H54 (cell line): ENCODE measurements at places on chromosomes 11 and 22.
A peak's percentile ranks its signal among the peaks of the same experiment; 100 is the strongest.

DNA sequence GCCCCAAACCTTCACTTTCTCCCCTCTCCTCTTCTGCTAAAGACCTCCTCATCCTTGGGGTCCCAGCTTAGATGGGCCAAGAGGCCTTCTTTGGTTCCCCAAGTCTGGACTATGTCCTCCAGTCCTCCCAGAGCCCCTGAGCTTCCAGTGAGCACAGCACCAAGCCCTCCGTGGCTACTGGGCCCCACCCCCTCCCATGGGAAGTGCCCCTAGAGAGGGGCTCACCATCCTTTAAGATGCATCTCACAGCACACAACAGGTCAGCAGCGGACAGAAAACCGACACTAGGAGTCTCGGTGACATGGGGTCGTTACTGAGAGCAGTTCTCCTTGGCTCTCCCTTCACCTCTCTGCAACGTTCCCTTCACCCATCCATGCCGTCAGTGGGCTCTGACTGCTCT, 2.7 kb downstream of the LRRC32 start:
- no peak for DNase-seq

GRCh38 chr22:18091916-18092526, 14.2 kb downstream of the PEX26 start:
- peak; percentile 49 for DNase-seq

DNA sequence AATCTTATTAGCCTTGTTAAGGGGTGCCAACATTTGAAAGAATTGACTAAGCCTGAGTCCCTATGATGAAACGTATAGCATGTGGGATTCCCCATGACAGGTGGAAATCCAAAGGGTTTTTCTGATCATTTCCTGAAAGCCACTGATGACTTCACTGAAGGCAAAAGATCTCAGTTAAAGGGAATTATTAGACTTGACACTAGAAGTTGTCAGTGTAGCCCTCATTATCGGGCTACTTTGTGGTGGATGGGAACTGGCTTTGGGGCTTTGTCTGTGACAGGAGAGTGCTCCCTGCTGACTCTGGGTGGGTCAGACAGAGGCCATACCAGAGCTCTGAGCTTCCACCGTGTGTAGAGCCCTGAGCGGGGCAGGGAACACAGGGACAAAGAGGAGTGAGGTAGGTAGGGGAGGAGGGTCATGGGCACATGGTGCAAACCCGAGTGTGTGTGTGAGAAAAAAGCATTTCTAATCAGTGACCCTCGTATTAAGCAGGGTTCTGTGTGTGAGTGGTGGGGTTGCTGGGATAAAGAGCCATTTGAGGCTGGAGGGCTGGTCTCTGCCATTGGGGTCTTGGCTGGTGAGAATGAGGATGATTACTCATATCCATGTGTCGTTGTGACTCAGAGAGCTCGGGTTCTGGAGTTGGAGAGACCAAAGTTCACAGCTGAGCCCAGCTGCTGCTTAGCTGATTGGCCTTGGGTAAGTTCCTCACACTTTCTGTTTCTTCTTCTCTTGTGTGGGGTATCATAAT, 101.1 kb downstream of the GRIK4 start:
- no peak for DNase-seq

- no peak for DNase-seq
Observed at GRCh38 chr11:9838961-9839360, 175.1 kb downstream of the SWAP70 start.

DNA sequence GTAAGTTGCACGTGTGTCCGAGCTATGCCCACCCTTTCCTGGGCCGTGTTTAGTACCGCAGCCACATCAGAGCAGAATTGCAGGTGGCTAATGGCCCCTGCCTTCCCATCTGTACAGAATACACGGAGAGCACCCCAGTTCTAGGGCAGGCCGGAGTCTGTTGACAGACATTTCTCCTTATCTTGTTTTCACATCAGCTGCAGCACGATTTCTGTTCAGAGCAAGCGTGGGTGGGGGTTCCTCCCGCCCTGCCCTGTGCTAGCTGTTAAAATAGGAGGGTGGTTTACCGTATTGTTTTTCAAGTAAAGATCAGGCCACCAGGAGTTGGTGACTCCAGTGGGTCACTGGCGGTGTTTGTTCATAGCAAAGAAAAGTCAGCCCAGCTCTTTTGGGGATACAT, 41.1 kb downstream of the UBASH3B start:
- DNase-seq: no peak

DNA sequence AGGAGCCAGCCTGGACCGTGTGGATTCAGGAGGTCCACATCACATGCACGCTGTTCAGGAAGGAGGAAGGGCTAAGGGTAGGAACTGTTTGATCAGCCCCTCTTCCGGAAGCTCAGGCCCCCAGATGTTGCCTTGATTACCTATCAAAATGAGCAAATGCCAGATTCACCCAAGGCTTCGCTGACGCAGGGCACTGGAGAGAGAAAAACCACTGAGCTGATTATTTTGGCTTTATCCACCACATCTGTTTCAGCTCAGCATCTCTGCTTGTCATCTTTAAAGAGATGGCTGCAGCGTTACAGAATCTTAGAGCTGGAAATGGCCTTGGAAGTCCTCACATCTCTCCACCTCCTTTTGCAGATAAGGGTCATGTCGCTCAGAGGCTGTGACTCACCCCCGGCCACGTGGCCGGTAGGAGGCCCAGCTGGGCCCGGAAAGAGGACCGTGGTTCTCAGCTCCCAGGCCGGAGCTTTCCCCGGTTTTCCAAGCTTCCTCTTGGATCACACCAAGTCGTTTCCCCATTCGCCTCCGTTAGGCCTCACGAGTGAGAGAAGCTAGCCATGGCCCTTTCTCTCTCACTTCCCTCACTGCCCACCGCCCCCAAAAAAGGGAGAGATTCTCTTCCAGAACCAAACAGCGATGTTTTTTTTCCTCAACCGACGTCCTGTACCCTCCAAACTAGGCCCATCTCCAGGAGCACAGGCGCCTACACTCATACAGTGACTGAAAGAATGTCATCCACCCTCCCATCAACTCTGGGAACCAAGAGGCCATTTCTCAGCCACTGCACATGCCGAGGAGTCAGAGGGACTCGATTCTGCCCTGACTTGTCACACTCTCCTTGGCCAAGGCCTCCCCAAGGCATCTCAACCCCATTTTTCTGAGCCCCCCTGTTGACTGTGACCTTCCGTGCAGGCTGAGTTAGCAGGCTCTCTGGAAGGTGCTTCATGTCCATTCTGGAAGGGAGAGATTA, 37.6 kb downstream of the LIF start:
- DNase-seq: no peak

GRCh38 chr11:7573558-7574296, 59.9 kb downstream of the PPFIBP2 start:
- no peak for DNase-seq

- no peak for DNase-seq
Observed at GRCh38 chr11:33043221-33043830, 4.0 kb downstream of the TCP11L1 start.

DNA sequence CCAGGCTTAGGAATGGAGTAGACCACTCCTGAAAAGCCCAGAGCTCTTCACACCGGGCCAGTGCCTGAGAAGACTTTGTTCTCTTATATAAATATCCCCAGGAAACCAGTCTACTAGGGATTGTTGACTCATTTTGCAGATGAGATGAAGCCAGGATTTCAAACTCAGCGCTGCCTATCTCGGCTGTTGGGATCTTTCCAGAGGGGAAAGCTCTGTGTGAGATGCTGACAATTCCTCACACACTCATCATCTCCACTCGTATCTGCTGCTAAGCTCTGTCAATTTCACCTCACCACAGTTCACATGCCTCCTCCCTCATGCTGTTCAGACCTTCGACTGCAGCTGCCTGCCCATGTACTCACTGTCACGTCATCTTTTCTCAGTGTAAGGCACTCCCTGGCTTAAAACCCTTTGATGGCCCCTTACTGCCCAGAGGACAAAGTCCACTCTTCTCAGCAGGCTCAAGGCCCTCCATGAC, 12.5 kb downstream of the USH1C start:
- peak; percentile 30 for DNase-seq

- DNase-seq: no peak
Observed at GRCh38 chr11:4697585-4697984, at the start of gene OR51E2. OR51E2 (minus strand) TSS chr11:4697853; CDS start chr11:4682711, 15,142 bp downstream.

- DNase-seq: no peak
Observed at GRCh38 chr11:131297441-131297840, 73.0 kb upstream of the NTM start.

GRCh38 chr11:129375751-129376657, at the start of gene BARX2:
BARX2 (plus strand) TSS chr11:129375848; CDS start chr11:129376036, 188 bp downstream.
- no peak for DNase-seq

DNA sequence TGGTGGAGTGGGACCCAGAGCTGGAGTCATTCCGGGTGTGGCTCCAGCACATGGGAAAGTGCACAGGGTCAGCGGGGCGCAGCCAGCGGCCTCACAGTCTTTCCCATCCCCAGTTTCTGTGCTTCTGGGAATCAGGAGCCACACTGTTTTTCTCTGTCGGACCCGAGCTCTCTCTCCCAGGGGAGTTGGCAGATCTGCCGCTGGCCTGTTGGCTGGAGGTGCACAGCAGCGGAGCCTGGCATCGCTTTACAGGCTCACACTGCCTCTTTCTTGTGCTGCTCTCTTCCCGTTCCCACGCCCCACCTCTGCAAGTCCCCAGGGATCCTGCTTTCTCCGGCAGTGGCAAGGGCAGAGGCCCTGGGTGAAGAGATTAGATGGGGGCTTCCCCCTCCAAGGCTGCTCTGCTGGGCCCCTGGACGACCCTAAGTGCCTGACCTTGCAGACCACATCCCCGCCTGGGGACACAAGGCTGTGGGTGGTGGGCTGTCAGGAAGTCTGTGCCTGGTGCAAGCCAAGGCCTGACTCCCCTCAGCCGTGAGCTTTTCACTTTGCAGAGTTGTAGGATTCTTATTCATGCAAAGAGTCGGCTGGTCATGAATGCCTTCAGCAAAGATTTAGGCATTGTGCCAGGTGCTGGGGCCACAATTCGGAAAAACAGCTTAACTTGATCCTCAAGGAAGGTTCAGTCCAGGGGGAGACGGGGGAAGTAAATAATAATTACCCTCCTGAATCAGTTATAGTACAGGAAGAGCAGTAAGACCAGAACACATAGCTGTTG, 116.3 kb downstream of the TIMP3 start:
- no peak for DNase-seq

GRCh38 chr11:95154514-95154913, 64.9 kb downstream of the ENDOD1 start:
- DNase-seq: no peak

GRCh38 chr11:113408887-113409286, 21.3 kb downstream of the ANKK1 start:
- DNase-seq: no peak

- DNase-seq: no peak
Observed at GRCh38 chr11:106378513-106379179, 301.2 kb downstream of the AASDHPPT start.

DNA sequence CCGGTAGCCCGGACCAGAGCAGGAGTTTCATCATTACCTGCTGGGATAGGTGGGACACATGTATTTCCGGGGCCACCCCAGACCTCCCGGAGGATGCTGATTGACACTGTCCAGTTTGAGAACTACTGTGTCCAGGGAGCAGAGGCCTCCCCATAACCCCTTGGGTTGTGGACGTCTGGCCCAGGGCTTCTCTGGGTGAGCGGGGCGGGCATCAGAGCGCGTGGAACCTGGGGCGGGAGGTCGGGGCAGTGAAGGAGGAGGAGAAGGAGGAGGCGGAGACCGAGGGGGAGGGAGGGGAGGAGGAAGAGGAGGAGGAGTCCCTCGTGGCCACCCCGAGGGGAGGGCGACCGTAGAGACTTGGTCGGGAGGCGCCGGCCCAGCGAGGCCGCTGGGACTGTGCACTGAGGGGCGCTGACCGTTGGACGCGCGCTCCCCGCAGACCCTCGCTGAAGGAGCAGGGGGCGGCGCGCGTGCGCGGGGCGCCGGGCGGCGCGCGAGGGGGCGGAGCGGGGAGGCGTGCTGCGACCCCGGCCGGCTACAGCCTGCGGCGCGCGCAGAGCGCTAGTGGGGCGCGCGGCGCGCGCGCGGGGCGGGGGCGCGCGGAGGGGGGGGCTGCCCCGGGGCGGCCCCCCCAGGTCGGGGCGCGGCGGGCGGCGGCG, at the start of gene GRK3:
GRK3 (plus strand) TSS at position 356 of the 659 bp plus-strand sequence. CDS start 366 bp downstream, outside the sequence.
- peak; percentile 64 for DNase-seq

DNA sequence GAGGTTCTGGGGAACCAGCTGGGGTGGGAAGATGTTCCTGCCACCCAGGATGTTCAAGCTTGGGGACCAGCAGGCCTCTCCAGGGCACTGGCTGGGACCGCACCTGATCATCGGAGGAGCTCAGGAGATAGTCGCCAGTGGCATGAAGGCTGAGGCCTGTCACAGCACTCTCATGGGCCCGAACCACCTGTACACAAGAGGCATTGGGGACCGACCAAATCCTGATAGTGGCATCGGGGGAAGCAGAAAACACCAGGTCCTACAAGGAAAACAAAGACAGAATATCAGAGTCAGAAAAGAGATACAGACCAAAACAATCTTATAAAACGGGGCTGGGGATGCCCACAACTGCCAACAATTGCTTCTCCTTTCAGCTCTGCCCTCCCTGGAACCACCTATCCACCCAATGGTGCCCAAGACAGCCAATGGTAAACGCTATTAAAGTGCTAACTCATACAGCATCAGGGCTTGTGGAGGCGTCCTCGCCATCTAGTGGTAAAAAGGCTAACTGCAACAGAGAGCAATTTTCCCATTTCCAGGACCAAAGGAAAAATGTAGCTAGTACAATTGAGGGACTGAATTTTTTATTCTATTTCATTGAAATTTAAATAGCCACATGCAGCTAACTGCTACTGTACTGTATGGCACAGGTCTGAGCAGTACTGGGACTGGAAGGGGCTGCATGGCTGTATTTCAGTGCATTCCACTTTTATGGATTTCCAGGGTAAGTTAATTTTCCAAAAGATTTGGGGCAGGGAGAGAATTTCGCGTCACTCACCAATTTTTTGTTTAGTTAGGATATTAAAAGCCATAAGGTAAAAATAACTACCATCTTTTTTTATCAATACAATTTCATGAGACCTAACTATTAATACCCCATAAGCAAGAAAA, 7.1 kb downstream of the PRPF19 start:
- no peak for DNase-seq

DNA sequence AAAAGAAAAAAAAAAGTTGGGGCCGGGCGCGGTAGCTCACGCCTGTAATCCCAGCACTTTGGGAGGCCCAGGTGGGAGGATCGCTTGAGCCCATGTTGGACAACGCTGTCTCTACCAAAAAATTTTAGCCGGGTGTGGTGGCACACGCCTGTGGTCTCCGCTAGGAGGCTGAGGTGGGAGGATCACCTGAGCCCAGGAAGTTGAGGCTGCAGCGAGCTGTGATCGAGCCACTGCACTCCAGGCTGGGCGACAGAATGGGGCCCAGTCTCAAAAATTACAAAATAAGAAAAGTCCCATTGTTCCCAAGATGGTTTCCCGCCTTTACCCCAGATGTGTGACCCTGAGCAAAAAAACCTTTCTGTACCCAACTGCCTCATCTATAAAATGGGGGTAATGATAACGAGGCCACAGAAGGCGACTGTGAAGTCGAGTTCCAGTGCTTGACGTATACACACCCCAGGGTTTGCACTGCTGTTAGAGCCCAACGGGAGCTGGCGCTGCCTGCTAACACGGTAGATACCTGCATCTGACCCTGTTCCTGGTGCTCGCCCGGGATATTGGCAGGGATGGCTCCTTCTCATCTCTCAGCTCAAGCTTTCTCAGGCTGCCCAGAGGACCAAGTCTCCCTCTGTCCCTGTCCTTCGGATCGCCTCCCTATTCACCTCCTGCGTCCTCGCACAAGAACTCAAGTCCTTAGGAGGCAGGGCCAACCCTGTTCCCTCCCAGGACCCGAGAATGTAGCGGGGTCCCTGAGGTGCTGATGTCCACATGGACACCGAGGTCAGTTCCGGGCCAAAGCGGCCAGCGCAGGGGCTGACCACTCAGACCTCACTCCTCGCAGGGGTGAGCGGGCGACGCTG, 1.1 kb upstream of the RPLP2 start:
- peak; percentile 90 for DNase-seq

GRCh38 chr11:132220474-132220873, 850.1 kb downstream of the NTM start:
- no peak for DNase-seq

- no peak for DNase-seq
Observed at GRCh38 chr11:11084337-11084736, 226.5 kb upstream of the ZBED5 start.
